ENCODE measurements at places on chromosomes 4 and X. TPM values are rescaled to one million over a fixed set of nuclear protein-coding genes. Genes with fewer than 3 reads are reported as not detected.

Gene COQ2
- total RNA-seq: 27.3 TPM

- DNase-seq: no peak
Observed at GRCh38 chrX:57905141-57905540, 5.1 kb downstream of the ZXDA start.

Gene FGFBP2
- total RNA-seq: 1.2 TPM

DNA sequence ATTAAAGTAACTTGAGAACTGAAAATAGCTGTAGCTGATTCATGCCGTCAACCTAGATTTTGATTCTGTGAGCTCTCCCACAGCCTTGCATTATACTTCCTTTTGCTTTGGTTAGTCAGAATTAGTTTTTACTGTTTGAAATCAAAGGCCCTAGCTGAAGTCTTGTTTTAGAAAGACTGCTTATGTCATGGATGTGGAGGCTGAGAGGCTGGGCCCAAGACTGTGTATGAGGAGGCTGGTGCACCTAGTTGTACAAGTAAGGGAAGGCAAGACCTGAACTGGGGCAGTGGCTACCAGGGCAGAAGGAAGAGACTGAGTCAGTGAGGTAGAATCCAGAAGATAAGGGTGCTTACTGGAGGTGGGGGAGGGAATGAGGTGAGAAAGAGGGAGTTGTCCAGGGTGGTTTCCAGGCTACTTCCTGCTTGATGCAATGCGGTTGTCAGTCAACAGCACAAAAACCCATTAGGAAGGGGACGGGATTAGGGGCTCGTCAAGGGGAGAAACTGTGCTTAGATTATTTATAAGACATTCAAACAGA lies 76.2 kb upstream of the PAGE3 start:
- no peak for DNase-seq

All from left ventricle myocardium inferior (tissue), 1 donor.